Stimulated activated CD4-positive, alpha-beta T cell treated with anti-CD3 and anti-CD28 coated beads, Interleukin-1b, Interleukin-23, amount 100 ng/mL, for 1 hour (primary cell): ENCODE measurements at places on chromosomes 16 and 17.

DNA sequence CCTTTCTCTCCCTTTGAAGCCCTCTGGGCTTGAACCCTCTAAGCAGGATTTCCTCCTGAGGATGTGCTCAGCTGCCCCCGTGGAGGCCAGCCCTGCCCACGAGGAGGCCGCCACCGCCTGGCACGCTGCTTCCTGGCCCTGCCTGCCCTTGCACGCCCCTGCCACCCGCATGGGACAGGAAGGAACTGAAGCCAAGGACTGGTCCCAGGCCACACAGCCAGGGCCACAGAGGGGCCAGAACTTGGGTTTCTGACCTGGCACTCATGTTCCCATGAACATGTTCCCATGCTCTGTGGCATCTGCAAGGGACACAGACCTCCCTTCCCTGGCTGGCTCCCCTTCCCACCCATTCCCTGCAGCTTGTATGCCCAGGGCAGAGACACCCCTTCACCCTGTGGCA lies 24.1 kb upstream of the MTSS2 start:
- no peak for DNase-seq

GRCh38 chr16:87319011-87319410 lies 1.8 kb upstream of the C16orf95 start:
- no peak for DNase-seq

DNA sequence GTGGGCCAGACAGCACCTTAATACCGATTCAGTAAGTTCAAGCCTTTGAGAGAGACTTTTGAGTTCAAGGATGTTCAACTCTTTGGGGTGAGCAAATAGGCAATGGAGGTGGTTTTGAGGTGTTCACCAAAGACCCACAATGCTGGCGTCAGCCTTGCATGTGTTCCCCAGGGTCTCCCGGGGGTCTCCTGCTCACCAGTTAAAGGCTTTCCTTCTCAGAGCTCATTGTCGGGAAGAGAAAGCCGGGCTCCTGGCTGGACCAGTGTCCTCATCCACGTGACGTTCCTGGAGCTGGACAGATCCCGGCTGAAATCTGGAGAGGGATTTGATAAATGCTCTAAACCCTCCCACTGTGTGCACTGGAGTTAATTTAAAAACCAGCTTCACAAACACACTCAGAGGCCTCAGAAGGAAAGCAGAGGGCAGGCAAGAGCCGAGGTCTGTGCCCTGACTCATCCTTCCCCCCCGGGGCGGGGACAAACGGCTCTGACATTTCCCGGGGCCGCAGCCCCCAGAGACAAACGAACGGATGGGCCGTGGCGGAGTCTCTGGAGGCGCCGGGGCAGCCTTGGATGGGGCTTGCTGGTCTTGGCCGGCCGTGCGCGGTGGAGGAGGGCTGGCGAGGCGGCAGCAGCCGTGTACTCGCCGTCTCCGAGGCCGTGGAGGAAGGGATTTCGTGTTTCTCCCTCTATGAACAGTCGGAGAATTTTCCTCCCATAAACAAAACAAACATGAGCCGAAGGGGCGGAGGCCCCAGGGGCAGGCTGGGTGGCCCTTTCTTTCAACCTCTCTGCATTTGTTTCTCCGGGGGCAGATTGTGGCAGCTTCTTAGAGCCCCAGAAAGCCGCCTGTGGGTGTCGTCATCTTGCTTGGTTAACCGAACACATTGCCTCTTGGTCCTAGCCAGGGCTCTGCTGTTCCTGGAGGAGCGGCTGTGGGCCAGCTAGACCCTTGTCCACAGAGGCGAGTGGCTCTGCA lies 94.2 kb downstream of the NTN1 start:
- DNase-seq = peak; percentile 32

DNA sequence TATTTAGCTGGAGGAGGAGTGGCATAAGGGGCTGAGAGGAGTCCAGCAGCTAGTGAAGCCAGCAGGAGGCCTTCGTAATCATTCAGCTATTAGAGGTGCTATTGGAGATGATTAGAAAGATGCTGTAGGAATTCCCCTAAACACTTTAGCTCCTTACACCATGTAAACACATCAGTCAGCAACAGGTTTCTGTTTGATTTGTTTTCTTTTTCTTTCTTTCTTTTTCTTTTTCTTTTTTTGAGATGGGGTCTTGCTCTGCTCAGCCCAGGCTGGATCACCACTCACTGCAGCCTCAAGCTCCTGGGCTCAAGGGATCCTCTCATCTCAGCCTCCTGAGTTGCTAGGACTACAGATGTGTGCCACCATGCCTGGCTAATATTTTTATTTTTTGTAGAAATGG lies 10.6 kb upstream of the SEPHS2 start:
- no peak for DNase-seq

- DNase-seq = peak; percentile 22
These were observed 4.3 kb upstream of the NAGLU start for GRCh38 chr17:42531455-42532354.

- DNase-seq = no peak
These were observed 5.1 kb downstream of the PRSS8 start for GRCh38 chr16:31130336-31130891.

- no peak for DNase-seq
These were observed 47.1 kb downstream of the TVP23C start for GRCh38 chr17:15516150-15516549.

GRCh38 chr17:41782142-41782541 lies 4.4 kb downstream of the JUP start:
- no peak for DNase-seq
